ENCODE measurements at places on chromosomes 4 and X.

DNA sequence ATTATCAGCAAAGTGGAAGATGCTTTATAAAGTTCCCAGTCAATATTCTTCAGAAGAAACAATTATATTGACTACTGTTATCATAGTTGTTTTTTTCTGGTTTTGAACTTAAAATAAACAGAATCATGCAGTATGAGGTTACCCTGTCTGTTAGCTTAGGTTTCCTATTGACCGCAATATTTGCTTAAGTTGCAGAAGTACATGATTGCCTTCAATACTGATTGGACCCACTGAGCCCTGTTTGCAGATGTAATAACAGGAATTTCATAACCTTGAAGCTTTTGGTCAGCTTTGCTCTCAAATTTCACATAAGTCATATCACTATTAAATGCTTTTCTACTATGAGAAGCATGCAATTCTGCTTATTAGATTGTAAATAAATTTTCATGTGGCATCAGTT, 229.1 kb upstream of the FSTL5 start:
- no peak for DNase-seq

DNA sequence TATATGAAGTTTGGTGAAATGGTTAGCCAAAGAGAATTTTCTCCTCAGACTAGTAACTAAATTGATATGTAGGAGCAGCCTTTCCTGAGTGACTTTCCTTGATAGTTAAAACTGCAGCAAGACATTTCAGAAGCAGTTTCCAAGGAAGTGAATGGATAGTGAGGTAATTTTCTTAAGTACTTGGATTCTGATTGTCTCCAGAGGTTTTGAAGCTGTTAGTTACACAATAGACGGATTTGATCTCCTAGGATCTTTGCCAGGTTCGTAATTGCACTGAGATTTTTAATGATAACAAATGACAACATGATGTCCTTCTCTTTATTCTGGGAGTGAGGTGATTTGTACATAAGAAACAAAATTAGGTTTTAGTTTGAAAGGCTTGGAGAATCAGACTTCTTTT, 29.2 kb downstream of the PRRG1 start:
- no peak for DNase-seq

GRCh38 chr4:113368056-113368455, 318.6 kb downstream of the ANK2 start:
- no peak for DNase-seq

DNA sequence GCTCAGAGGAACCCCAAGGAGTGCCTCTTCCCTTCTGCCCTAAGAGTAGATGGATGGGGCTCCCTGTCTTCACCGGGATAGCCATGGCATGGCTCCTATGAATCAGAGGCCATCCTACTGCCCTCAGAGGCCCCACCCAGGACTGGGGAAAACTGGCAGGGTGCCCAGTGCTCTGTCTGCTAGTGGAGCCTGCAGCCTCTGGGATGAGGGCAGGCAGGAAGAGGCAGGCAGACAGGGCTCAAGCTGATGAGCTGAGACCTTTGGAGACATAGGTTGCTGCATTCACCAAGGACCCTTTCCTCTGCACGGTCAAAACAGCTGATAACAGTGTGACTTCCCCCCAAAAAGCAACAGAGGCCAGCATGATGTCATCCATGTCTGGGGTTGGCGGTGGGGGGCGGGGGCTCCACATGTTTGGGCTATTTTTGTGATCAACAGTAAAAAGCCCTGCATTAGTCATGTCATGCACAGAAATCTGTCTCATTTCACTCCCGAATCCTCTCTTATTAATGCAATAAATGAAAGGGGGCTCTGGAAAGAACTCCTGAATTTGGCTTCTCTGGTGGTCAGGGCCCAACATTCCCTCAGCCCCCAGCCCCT, 207.6 kb upstream of the MAMLD1 start:
- no peak for DNase-seq

DNA sequence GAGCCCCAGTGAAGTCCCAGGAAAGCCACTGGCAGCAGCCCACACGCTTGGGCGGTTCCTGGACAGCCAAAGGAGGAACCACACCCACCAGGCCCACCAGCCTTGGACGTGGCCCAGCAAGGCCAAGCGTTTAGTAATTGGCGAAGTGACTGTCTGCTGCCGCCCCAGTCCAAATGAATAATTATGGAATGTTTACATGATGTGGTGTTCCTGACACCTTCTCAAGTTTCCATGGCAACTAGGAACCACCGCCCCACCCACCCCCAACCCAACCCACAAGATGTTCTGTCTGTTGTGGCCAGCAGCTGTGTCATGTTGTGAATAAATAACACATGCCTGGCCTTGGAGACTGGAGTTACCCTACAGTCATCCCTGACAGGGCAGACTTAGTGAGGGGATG, 22.3 kb downstream of the APLN start:
- DNase-seq, result no peak

DNA sequence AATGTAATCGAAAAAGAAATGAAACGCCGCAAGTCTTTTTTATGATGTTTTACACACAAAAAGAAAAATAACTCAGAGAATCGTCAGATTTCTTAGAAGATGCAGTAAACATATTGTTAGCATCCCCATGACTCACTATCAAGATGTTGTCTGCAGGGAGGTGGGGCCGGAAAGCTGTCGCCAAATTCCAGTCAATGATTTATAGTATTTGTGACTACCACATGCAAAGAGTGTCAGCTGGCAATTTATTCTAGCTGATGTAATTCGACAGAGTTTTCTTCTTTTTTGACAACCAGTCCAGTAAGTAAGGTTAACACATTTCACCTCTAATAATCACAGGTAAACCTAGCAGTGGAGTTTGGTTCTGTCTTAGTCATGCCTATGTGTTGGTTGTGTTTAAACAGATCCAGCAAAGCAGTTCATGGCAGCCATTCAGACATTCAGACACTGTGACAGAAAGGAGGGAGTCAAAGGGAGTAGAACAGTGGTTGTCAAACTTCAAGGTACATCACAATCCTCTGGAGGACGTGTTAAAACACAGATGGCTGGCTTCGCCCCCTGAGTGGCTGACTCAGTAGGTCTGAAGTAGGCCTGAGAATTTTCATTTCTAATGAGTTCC, 19.8 kb upstream of the PPP1R2C start:
- DNase-seq, result no peak

DNA sequence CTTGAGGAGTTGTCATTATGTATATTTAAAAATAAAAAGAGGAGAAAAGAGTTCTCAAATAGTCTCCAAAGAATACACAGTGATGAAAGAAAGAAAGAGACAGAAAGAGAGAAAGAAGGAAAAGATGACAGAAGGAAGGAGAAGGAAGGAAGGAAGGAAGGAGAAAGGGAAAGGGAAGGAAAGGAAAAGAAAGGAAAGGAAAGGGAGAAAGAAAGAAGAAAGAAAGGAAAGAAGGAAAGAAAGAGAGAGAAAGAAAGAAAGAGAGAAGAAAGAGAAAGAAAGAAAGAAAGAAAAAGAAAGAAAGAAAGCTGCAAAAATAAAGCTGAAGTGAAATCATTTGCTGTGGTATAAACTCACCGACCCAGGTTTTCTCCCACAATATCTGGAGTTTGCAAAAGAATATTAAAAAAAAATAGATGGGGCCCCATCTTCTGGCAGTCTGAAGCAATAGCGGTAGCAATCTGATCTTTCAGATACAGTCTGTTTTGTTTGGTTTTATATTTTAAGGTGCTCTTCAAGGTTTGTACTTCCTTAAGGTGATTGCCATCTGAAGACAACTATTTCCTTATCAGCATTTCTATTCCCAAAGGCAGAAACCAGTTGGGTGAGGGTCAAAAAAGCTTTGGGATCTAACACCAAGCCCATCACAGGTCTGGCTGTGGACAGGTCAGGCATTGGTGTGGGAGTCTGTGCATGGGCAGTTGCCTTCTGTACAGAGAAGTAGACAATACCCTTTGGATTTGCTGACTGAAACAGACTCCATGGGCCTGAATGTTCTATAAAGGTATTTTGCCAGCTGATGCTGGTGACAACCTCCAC, 160.4 kb downstream of the CPEB2 start:
- DNase-seq, result no peak

GRCh38 chr4:169566021-169566818, 46.2 kb downstream of the NEK1 start:
- DNase-seq, result no peak

DNA sequence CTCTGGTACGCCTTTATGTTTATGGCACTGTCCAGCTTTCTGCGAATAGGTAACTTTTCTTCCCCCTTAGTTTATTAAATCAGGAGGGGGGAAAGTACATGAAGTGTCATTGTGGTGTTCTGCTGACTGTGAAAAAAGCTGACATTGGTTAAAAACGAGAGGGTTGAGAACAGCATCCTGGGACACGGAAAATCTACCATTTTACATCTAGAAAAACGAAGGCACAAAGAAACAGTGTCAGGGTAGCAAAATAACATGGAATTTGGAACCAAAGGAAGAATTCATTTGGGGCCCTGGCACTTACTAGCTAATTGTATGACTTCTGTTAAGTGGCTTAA, 1.2 kb upstream of the AMOT start:
- no peak for DNase-seq

DNA sequence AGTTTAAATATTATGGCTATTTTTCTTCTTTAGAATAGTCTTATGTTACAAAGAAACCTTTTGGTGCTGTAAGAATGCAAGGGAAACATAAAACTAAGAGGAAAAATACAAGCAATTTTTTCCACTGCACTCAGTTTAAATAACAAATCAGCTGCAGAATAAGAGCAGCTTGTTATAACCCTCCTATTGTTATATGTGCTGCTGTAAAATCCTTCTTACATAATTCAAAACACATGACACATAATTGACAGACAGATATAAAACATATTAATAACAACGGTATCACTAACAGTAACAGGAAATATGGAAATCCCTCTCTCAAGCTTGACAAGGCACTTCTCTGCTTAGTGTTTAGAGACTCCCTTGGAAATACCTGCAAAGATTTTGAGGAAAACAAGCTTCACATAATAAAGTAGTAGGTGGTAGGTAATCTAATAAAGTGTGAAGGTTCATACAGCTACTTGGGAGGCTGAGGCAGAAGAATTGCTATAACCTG, 385.3 kb upstream of the HS3ST1 start:
- DNase-seq, result no peak

DNA sequence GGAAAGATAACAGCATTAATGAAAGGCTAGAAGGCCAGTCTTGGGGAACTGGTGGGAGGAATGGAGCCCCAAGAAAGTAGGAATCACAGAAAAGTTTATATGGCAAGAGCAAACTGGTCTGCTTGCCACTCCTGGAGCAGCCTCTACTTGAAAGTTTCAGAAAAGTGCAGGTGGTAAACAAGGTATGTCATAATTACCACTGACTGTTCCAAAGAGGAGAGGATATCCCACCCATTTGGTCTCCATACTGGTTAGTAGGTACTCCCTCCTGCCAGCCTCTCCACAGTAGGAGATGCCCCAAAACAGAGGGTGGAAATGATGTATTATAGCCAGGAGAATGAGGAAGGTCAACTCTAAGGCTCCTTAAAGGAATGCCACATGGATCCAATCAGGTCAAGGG, 145.1 kb downstream of the INPP4B start:
- DNase-seq, result no peak

DNA sequence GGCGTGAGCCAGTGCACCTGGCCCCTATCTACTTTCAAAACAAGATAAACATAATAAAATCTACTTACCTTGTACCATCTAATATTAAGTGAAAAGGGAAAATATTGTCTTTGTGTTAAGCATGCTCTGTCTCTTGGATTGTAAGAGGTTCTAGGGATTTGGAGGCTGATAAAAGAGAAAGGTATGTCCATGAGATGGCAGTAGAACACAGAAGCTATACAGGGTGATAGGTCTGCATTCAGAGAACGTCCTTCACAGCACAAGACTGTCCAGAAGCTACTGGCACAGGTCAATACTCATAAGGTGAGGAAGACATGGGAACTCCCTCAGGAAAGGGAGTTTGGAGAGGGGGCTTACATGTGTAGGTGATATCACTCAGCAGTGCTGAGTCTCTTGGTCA, 135.5 kb downstream of the TMEM47 start:
- DNase-seq, result no peak

DNA sequence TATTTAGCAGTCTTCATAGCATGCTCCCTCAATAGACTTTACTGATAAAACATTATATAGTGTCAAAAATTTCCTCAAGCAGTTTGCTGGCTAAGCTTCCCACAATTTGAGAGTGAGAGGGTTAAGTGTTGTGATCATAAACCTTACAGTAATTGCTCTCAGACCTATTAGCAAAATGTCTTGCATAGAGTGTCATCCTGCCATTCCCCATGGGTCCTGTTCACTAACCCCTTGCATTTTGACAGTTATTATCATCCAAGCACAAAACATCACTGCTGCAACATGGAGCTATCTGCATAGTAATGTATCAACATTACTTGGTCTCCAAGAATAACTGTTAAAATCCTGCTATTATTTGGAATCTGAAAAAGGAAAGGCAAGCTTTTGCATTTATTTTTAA, 196.1 kb upstream of the GK2 start:
- no peak for DNase-seq

- no peak for DNase-seq
Observed at GRCh38 chr4:121199742-121200561, 35.8 kb upstream of the TNIP3 start.

DNA sequence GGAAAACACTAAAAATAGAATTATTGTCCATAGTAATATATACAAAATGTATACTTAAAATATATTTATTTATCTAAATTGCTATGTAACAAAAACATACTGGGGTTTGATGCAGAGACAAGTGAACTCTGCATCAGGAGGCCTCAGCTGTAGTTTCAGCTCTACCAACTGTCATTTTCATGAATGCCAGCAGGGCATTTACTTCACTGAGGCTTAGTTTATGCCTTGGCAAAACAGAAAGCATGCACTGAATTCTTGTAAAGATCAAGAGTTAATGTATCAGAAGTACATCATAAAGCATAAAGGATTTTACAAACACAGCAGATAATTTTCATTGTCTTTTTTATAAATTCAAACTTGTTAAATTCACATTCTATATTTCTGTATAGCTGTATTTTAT, 577.0 kb downstream of the C4orf33 start:
- DNase-seq, result no peak

- DNase-seq, result no peak
Observed at GRCh38 chr4:6951880-6952381, 42.3 kb downstream of the TBC1D14 start.

GRCh38 chr4:182174979-182175378, 68.2 kb upstream of the TENM3 start:
- DNase-seq, result no peak

GRCh38 chrX:11189097-11189496, 78.0 kb downstream of the HCCS start:
- DNase-seq, result no peak

DNA sequence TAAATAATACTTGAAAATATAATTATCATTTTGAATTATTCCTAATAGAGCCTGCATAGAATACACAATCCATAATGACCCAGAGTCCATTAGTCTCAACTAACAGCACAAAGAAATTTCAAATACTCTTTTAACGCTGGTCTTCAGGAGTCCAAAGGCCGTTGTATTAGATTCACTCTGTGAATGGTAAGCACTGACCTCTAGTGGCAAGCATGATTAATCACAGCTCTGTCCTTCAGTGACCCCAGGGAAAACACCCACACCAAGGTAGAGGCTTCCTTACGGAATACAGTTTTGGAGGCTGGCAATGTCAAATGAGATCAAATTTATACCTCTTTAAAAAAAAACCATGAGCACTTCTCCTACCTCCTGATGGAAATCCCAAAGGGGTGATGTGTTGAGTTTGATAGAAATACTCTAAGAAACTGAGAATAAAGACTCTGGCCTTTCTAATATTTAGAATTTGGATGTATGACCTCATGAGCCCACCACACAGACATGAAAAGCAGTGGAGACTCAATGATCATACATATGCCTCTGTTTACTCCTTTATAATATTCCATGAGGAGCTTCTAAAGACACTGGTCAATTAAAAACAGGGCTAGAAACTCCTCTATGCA, 147.2 kb upstream of the DKK2 start:
- no peak for DNase-seq

GRCh38 chrX:9390693-9391368, 74.0 kb upstream of the TBL1X start:
- no peak for DNase-seq
